ENCODE measurements at places on chromosomes 2 and 18.

- no peak for DNase-seq
Measured at GRCh38 chr2:11945139-11946126, 199.0 kb downstream of the LPIN1 start.

DNA sequence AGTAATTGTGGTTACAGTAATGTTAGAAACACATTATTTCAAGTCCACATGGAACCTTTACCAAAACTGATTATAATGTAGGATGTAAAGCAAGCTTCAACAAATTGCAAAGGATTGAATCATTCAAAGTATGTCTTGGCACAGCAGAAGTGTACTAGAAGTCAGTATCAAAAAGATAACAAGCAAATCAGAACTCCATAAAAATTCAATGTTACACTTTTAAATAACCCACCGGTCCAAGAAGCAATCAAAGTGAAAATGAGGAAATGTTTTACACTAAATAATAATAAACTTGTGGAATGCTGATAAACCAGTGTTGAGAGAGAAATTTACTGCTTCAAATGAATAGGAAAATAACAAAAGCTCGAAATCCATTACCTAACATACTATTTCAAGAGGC is 47.7 kb downstream of the TTC21B start:
- DNase-seq = no peak

DNA sequence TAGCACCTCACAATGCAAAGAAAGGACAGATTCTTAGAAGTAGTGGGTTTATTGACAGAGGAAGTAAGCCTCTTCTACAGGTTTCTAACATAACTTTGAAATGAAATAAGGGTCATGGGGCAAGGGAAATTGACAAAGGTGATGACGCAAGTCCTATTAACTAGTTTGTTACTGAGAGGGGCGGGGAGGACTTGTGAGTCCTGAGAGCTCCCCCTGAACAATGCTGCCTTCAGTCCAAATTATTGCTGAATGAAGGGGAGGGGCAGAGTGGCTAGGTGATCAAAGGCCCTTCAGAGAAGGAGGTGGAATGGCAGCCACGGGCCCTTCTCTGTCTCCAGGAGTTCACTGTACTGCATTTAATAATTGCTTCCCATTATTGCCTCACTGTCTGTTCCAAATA is 390.0 kb downstream of the MEIS1 start:
- no peak for DNase-seq

- peak; percentile 22 for DNase-seq
Measured at GRCh38 chr2:636641-637405, 40.4 kb downstream of the TMEM18 start.

DNA sequence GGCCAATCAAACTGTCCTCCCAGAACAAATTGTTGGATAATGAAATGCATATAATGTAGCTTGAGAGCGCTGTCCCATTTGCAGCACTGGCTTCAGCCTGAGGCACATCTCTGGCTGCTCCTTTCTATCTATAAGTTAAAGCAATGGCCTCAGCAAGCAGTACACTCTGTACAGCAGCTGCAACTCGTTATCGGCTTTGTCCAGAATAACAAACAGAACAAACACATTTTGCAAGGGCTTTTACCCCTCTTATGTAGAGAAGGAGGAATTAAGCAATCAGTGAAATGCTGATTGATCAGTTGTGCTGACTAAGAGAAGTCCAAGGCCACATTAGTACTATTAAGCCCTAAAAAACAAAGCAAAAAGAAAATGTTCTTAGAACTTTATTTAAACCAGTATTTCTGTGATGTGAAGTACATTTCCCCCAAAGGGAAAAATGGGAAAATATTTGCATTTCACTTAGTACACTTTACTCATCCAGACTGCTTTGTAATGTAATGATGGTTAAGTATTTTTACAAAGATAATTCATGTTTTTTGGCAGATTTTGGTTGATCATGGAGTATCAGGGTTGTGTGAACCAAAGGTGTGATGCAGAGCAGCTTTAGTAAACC is 15.0 kb upstream of the CPS1 start:
- DNase-seq = no peak

DNA sequence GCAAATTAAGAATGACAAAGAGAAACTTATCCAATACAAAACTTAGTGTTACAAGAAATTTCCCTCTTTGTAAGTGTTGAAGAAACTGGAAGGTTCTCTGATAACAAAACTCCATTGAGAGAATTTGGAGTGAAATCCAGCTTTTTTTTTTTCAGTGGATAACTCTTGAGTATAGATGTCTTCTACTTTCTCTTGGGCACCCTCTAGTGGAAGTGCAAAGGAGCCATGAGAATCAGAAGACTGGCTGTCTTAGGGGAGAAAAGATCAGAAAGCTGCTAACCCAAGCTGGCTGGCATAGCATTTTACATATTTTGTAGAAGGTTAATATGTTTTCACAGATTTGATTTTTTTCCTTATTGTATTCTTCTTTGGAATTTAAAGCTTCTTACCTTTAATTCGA is 138.8 kb upstream of the SATB2 start:
- DNase-seq = peak; percentile 20

- DNase-seq = no peak
Measured at GRCh38 chr2:151766437-151767153, 32.3 kb upstream of the NEB start.

- no peak for DNase-seq
Measured at GRCh38 chr2:150783015-150783414, 295.5 kb upstream of the RND3 start.

GRCh38 chr18:61929881-61930640 is 37.3 kb upstream of the RNF152 start:
- DNase-seq = no peak

DNA sequence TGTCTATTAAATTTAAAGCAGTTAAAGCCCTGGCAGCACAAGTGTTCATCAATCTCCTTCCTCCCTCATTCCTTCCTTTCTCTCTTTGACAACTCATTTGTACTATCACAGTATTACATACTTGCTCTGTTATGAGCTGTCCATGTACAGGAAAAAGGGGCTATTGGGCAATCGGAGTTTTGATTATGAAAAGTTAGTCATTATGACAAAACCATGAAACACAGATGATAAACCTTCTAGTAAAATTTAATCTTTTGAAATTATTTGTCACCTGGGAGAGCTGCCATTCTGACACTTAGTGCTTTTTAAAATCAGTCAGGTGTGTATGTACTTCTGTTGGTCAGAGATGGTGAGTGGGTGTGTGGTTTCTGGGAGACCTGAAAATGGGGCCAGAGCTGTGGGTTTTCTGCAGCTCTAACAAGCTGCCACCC is 39.4 kb downstream of the MAP4K4 start:
- DNase-seq = peak; percentile 66

DNA sequence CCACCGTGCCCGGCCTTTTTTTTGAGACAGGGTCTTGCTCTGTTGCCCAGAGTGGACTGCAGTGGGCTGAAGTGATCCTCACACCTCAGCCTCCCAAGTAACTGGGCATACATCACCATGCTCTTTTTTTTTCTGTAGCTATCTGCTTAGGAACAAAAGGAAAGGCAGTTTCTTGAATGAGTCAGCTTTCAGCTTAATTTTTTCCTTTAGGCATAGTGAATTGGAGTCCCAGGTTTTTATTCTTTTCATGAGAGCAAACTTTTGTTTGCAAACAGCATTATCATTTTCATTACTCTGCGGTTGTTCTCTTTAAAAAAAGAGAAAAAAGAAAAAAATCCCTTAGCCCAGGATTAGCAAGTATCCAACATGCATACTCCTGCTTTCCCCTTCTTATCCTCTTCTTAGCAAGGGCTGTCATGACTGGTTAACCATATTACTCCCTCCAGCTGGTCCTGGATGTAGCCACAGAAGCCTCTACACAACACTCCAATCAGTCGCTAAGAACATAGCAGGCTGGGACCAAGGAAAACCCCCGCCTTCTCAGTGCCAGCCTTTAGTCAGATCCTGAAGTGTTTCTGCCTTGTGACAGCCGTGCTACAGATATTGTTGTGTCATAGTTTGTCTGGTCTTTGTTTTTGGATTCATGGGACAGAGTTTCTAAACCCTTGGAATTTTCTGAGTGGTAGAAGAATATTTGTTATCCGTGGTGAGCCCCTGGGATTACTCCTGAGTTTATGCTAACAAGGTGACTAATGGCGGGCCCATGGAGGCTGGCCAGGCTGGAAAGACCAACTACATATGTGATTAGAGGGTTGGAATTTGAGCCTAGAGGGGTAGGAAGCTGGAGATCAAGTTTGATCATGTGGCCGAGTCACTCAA is 23.3 kb upstream of the ST3GAL5 start:
- peak; percentile 80 for DNase-seq

GRCh38 chr2:3146175-3146574 is 231.4 kb downstream of the EIPR1 start:
- DNase-seq = no peak

DNA sequence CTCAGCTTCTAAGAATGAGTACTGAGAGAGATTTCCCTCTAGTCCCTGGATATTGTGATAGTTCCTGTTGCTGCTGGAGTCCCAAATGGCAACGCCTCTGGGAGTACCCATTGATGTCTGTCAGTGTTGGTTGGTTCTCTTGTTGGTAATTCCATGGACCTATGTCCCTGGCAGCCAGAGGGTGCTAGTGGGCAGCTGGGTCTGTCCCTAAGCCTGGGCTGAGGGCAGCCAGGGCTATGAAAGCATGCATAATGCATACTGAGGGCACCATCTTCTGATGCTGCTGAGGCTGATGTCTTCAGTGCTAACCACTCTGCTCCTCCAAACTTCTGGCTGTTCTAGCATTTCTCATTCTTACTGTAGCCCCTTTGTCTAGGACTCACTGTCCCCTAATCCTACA is 35.9 kb downstream of the NABP1 start:
- peak; percentile 15 for DNase-seq

DNA sequence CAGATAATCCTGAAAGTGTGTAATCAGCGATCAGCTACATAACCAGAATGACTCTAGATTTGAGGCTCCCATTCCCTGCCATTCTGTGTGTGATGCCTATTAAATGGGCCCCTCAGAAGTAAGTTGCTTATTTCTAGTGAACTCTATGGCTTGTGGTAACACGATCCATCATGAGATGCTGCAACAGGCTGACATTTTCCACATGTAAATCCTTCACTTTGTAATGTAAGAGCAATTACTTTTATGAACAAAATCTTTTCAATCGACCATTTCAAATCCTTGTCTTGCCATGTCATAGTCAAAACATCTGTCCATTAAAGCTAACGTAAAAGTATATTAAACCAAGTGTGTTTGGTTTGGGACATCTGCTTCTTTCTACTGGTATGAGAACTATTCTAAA is 175.9 kb upstream of the ETAA1 start:
- DNase-seq = no peak

DNA sequence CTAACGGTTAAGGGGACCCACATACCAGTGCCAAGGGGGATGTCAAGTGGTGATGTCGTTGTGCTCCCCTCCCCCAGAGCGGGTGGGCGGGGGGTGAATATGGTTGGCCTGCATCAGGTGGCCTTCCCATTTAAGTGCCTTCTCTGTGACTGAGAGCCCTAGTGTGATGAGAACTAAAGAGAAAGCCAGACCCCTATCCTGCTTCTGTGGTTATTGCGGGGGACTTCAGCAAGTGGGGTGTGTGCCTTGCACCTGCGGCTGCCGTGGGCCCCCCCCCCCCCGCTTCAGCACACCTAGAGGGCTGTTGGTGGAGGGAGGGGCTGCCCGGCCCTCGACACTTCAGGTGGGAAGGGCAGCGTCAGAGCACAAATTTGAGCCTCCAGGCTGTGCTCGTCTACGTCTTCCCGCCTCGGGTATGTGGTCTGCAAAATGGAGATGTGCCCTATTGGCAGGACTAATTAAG is 6.1 kb downstream of the CTDSP1 start:
- no peak for DNase-seq

Measured in RCC 7860 (cell line).